Trophoblast cell (in vitro differentiated cells and primary cell): ENCODE measurements at places on chromosomes 12 and 14.
A peak's percentile ranks its signal among the peaks of the same experiment; 100 is the strongest.

DNA sequence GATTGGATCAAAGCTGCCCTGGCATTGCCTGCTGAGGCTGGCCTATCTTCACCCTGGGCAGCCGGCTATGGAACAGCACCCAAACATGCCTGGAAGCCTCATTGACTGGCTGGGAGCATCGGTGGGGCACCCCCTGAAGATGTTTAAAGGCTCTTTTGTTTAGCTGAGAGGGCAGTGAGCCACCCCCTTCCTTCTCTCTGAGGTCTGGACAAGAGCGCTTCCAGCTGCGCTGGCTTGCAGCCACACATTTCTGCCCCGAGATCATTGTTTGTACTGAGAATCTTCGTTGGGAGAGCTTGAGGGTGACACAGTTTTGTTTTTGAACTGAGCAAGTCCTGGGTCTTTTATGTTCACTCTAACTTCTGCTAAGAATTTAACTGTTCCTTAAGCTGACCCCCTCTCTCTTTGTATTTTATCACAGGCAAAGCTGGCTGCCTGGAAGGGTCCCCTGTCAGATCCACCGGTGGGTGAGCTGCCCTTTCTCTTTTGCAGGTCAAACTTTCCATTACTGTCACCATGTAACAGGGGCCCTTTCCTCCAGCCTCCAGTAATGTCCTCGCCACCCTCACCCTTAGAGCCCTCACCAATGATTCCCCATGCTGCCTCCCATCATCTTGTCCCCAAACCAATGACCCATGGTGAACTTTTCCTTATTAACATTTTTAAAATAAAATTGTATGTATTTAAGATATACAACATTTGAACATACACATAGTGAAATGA, 212.2 kb downstream of the KIF26A start:
- H3K4me3 ChIP-seq, result no peak overlapping the region
- no peak overlapping the region for H3K27ac ChIP-seq
- DNase-seq, result no peak
- no peaks in the 10 kb centered on the region for H3K27me3 ChIP-seq
- no peaks in the 10 kb centered on the region for H3K36me3 ChIP-seq

DNA sequence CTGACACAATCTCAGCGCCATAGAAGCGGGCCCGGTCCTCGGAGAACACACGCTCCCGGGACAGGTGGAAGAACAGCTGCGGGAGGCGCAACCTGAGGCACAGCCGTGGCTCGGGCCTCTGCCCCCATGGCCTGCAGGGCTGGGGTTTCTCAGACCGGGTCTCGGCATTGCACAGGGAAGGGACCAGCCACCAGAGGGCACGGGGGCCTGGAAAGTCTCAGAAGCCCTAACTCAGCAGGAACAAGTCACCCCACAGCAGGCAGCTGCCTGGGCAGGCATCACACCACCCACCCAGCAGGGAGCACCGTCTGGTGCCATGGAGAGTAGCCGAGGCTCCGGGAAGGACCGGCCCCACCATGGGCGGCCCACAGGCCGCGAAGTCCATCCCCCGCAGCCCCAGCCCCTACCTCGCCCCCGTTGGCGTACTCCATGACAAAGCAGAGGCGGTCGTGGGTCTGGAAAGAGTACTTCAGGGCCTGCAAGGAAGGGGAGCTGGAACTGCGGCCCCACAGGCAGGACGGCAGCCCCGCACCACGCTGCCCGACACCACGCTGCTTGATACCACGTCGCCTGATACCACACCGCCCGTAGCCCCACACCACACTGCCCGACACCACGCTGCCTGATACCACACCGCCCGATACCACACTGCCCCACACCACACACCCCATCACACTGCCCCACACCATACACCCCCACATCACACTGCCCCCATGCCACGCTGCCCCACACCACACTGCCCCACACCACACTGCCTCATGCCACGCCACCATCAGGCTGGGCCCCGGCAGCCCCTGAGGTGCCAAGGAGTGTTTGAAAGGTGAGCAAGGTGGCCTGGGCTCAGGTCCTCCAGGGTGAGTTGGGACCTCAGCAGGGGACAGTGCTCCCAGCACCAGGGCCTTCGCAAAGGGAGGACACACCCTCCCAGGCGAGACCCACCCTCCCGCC, 20.8 kb downstream of the SIVA1 start:
- no peak overlapping the region for H3K4me3 ChIP-seq
- H3K27ac ChIP-seq, result no peak overlapping the region
- peaks cover 92% of the 10 kb centered on the region for H3K36me3 ChIP-seq
- peaks cover 3% of the 10 kb centered on the region for H3K4me1 ChIP-seq

DNA sequence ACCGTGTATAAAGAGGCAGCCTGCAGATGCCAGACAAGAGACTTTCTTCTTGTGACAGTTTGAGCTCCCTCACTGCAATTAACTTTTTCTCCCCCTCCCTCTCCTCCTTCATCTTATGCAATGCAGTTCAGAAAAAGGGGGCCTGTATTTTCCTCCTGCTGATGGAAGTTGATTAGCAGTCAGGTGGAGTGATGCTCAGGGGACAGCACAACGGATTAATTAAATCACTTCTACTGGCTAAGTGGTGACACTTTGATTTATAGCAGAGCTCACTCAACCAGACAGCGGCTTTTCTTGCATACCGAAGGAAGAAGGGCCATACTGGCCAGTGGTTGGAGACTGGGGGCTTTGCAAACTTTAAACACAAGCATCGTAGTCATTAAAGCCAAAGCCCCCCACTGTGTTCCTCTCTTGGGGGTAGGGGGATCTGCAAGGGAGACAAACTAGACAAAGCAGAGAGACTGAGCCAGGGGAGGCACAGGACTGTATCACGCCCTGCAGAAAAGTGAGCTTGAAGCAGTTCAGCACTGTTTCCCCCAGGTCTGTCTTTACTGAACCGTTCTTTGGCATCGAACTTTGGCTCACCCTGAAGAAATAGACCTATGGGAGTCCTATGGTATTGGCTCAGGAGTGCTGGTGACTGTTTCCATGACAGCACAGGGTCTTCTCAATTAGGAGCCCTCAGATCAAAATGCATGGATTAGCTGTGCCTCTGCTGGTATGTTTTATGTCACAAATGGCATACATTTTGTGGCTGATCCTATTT, 47.7 kb downstream of the SPRING1 start:
- H3K27me3 ChIP-seq, result peaks cover 2% of the 10 kb centered on the region
- H3K4me1 ChIP-seq, result no peaks in the 10 kb centered on the region
- H3K27ac ChIP-seq, result no peak overlapping the region
- H3K4me3 ChIP-seq, result no peak overlapping the region
- DNase-seq, result no peak

- H3K36me3 ChIP-seq, result no peaks in the 10 kb centered on the region
- no peak for DNase-seq
- H3K4me1 ChIP-seq, result peaks cover 7% of the 10 kb centered on the region
- no peaks in the 10 kb centered on the region for H3K27me3 ChIP-seq
- no peak overlapping the region for H3K4me3 ChIP-seq
Measured at GRCh38 chr14:95445161-95445560, 71.3 kb downstream of the SYNE3 start.

DNA sequence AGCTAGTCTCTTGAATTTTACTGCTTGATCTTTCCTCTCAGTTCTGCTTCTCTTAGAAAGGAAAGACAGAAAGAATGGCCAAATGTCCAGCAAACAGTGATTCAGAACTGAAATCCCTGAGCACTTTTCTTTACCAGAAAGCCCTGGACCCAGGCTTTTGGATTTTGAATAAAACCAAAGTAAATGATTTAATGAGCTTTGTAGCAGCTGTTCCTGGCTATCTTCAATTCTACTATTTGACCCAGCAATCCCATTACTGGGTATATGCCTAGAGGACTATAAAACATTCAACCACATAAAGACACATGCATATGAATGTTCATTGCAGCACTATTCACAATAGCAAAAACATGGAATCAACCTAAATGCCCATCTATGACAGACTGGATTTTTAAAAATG, 187.2 kb downstream of the PRKD1 start:
- no peak for DNase-seq
- no peaks in the 10 kb centered on the region for H3K27me3 ChIP-seq
- no peak overlapping the region for H3K27ac ChIP-seq
- no peaks in the 10 kb centered on the region for H3K4me1 ChIP-seq

- DNase-seq, result no peak
- H3K4me3 ChIP-seq, result no peak overlapping the region
- no peak overlapping the region for H3K27ac ChIP-seq
- H3K36me3 ChIP-seq, result peaks cover 10% of the 10 kb centered on the region
Measured at GRCh38 chr14:59292028-59292427, 103.6 kb downstream of the DAAM1 start.

DNA sequence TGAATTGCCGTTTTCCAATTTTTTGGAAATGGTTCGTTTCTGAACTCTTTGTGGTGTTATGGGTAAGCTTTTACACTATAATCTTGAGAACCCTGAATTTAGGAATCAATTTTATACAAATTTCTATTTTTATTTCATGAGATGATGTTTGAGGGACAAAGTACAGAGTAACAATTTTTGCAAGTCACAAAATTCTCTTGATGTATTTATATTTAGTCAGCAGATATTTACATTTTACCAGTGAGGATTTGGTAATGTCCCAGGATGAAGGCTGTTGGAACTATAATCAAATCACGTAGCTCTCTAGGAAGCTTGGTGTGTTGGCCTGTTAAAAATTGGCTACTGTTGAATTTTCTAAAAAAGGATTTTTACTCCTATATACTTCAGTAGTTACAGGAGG, 24.2 kb downstream of the GPATCH2L start:
- H3K27ac ChIP-seq, result no peak overlapping the region
- no peak overlapping the region for H3K4me3 ChIP-seq
- no peaks in the 10 kb centered on the region for H3K4me1 ChIP-seq
- no peaks in the 10 kb centered on the region for H3K27me3 ChIP-seq

DNA sequence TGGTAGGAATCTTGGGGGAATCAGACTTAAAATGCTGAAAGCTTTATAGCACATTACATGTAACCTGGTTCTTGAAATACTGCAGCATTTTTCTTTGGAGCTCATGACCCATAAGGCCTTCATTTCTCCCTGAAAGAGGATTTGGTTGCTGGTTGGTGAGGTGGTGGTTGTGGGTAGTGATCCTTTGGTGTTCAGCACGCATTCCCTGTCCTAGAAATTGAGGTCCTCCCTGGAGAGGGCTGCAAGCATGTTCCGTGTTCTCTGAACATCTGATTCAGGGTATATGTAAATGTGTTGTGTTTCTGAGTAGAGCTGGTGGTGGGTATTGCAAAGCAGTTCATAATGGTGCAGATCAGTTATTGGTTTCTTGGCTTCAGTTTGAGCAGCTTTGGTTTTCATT, 2.0 kb downstream of the SCN8A start:
- H3K27ac ChIP-seq, result no peak overlapping the region
- H3K4me1 ChIP-seq, result peaks cover 5% of the 10 kb centered on the region
- DNase-seq, result no peak
- no peak overlapping the region for H3K4me3 ChIP-seq
- peaks cover 8% of the 10 kb centered on the region for H3K27me3 ChIP-seq

DNA sequence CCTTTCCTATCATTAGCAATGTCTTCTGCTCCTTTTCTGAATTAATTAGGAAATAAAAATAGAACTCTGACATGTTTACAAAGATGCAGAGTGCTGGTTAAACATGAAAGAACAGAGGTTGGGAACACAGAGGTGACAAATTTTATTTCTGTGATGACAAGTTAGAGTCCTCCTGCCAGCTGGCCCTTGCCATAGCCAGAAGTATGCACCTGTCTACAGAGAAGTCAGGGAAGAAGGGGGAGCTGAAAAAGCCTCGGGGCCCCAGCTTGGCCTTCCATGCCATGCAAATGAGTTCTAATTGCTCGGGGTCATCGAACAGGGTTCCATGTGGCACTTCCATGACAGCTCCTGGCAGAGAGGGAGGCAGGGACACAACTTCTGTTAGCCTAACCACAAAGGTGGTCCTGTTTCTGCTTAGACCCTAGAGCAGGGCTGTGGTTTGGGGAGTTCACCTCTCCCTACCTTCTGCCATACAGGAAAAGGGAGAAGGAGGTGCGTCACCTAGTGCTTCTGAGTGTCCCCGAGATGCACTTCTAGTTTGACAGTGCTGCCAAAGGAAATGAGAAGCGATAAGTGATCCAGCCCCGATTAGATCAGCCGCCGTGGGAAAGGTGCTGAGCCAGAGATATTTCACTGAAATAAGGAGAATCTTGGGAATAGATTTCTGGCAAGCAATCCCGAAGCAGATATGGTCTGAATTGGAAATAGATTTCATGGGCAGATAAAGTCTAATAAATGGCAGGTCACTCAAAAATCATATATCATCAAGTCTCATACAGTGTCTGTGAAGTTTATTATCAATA, 155.8 kb upstream of the FOXN3 start:
- no peak overlapping the region for H3K27ac ChIP-seq
- H3K36me3 ChIP-seq, result no peaks in the 10 kb centered on the region
- no peak for DNase-seq
- peaks cover 2% of the 10 kb centered on the region for H3K4me1 ChIP-seq

GRCh38 chr12:28938581-28939235, 210.4 kb upstream of the FAR2 start:
- no peak for DNase-seq
- no peaks in the 10 kb centered on the region for H3K4me1 ChIP-seq
- H3K4me3 ChIP-seq, result no peak overlapping the region
- no peaks in the 10 kb centered on the region for H3K36me3 ChIP-seq

- peak; percentile 61 for DNase-seq
- H3K27ac ChIP-seq, result no peak overlapping the region
- peaks cover 2% of the 10 kb centered on the region for H3K36me3 ChIP-seq
- H3K27me3 ChIP-seq, result no peaks in the 10 kb centered on the region
- peaks cover 6% of the 10 kb centered on the region for H3K4me1 ChIP-seq
Measured at GRCh38 chr12:117192057-117192456, 1.8 kb upstream of the FBXO21 start.

DNA sequence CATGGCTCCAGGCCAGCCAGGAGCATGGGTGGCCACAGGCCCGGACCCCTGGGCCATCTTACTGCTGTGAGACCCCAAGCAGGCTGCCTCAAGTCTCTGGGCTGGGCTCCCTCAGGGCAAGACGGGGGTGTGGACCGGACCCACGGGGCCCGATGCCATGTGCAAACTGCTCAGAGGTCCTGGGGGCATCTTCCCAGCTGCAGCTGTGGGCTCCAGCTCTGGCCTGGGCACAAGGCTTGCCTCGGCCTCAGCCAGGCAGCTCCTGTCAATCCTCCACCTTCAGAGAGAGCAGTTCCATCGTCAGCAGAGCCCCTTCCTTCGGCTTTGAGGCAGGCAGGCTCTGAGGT, 12.4 kb upstream of the GPR132 start:
- no peak for DNase-seq
- no peak overlapping the region for H3K4me3 ChIP-seq
- H3K4me1 ChIP-seq, result no peaks in the 10 kb centered on the region
- no peaks in the 10 kb centered on the region for H3K27me3 ChIP-seq
- no peaks in the 10 kb centered on the region for H3K36me3 ChIP-seq
- no peak overlapping the region for H3K27ac ChIP-seq

DNA sequence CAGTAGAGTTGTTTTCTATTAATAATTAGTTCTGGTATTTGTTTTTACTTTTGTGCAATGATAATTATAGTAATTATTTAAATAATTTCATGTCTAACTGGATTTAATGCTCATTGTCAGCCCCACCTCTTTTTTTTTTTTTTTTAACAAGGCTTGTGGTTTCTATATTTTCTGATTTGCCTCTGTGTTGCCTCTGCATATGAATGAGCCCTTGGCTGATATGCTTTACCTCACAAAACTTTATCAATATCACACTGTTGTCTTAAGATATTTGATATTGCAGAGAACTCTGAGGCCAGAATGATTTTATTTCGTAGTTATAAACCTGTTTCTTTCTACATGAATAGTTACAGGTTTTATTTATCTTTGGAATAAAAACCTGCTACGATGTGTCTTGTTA, 116.2 kb upstream of the ATP2B1 start:
- H3K4me3 ChIP-seq, result no peak overlapping the region
- H3K4me1 ChIP-seq, result peaks cover 9% of the 10 kb centered on the region
- no peak overlapping the region for H3K27ac ChIP-seq
- H3K36me3 ChIP-seq, result no peaks in the 10 kb centered on the region
